ENCODE measurements at places on chromosomes 12 and 14. TPM values are rescaled to one million over a fixed set of nuclear protein-coding genes. Genes with fewer than 3 reads are reported as not detected.

CISTR gene
- not detected for total RNA-seq

MCRS1 gene
- 72.4 TPM for total RNA-seq

NKX2-1 gene
- not detected for total RNA-seq

KRT82 gene
- total RNA-seq, result not detected

GPD1 gene
- total RNA-seq, result 0.95 TPM

SOX5 gene
- total RNA-seq, result 1.5 TPM

AMDHD1 gene
- total RNA-seq, result 0.10 TPM

ETFBKMT gene
- total RNA-seq, result 0.29 TPM

Measured in T-helper 1 cell treated with Interleukin-12 subunit alpha and Interleukin-12 subunit beta and Interleukin-4 antibody, amounts not matched to agents 30 ng/mL and 1 ng/mL, for 36 hours (primary cell).